ENCODE measurements at places on chromosomes 6 and 20.

DNA sequence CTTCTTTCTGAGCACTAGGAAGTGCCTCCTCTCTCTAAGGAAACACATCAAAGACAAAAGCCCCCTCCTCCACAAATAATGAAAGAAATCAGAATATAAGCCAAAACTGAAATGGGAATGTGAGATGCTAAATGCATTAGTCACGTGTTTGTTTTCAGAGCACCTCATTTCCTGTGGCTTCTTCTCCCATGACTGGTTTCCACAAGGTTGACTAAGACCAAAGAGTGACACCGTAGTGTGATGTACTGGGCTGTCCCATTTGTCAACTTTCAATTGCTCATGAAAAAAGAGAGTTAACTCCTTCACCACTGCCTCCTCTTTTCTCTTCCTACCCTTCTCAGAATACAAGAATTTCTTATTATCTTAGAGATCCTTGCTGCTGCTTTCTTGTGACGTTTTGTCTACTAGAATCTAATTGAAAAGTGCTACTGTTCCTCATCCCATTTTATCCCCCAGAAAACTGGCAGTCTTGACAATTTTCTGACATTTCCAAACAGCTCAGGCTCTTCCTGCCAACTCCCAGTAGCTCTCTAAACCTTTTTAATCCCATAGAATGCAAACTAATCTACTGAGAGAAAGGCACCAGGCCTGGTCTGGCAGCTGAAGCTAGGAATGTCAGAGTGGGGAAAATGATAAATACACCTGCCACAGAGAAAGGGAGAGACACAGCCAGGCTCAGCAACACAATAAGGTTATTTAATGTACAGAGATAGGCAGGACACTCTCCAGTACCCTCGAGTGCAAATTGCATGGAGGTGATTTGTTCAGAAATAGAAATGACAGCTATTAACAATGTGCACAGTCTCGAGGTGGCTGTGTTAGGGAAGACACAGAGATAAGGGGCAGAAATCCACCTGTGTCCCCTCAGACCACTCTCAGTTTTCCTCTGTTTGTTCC, 671.7 kb upstream of the NRSN1 start:
- DNase-seq, result no peak

- no peak for DNase-seq
Observed at GRCh38 chr6:127164036-127164435, 45.6 kb downstream of the RSPO3 start.

GRCh38 chr6:125764121-125764671, 14.8 kb downstream of the HEY2 start:
- DNase-seq, result no peak

GRCh38 chr6:79554305-79554704, 17.1 kb upstream of the LCA5 start:
- DNase-seq, result no peak

- no peak for DNase-seq
Observed at GRCh38 chr20:10132387-10132786, 86.2 kb upstream of the SNAP25 start.

Data from activated CD4-positive, CD25-positive, alpha-beta regulatory T cell (primary cell).